Psoas muscle (tissue), 8 donors: ENCODE measurements at places on chromosomes 11 and 22.
A peak's percentile ranks its signal among the peaks of the same experiment; 100 is the strongest.

DNA sequence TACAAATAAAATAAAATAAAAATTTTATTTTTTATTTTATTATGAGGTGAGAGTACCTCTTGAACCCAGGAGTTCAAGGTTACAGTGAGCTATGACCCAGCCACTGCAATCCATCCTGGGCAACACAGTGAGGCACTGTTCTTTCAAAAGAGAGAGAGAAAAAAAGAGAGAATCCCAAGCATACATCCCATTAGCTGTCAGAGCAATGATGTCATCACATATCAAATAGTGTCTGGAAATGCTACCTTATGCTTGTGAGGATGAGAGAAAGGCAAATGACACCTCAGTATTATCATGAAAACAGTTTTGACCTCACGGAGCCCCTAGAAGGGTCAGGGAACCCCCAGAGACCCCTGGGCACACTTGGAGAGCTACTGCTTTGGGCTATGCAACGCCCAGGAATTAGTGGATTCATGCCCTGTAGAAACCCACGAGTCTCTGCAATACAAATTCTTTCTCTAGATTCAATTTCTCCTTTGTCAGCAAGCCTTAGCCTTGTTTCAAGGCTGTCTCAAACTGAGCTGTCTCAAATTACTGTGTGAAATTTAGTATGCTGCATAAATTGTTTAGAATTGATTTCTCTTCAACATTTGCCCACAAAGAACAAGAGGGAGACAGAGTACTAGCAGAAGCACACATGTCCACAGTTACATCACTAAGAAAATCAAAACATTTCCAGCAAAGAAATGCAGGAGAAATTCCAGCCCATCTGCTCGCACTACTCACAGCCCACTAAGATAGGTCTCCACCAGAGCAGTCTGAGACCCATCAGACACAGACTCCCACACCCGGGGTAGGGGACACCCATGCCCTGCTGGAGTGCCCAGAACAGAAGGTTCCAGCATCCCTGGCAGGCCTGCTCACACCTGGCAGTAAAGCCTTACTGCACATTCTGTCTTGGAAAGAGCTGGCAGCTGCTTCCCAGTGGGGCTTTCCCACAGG is 18.1 kb downstream of the DGCR2 start:
- DNase-seq: peak; percentile 75

DNA sequence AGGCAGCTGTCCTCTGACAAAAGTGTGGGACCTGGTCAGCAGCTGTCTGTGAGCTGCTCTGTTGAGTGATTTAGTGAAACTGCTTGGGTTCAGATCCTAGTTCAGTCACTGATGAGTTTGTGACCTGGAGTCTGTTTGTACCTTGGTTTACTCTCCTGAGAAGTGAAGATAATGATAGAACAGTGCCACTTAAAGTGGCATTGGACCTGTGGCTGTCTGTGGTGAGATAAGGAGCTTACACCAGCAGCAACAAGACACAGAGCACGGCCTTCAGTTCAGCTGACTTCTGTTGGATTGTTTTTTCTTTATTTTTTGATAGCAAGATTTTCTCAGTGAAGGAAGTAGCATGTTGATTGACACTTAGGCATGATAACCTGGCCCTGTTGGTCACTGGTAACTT is 46.2 kb upstream of the CTTN start:
- no peak for DNase-seq

DNA sequence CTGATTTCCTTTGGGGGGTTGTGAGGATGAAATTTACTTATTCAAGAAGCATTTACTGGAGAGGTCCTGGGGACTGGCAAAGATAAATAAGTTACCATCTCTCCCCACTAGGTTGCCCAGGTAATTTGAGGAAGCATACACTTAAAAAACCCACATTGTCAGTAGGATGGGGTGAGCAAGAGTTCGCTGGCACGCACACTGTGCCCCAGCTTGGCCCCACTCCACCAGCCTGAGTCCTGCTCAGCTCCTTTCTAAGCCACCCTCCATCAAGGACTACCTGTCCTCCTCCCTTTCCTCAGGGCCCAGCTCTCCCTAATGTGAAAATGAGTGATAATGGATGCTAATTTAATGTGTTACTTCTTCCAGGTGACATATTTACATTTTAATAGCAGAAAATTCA is 216.5 kb upstream of the PLET1 start:
- DNase-seq: no peak

DNA sequence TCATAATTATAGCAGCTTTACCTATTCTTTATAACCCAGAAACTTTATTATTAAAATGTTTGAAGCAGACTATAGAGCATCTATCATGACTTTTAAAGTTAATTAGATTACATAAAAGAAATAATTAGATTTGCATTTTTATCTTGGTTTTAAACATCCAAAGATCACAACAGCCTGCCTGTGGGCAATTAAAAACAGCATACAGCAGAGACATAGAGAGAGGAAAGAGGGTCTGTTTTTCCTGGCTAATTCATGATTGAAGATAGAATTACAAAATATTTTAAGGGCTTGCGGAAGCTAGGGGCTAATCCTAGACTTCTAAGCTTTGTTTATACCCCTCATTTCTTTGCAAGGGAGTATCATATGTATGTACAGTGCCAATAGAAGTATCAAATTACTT is 178.1 kb downstream of the SOX6 start:
- DNase-seq: no peak

GRCh38 chr11:91394073-91394726 is 830.4 kb upstream of the FAT3 start:
- no peak for DNase-seq

- DNase-seq: no peak
These were observed 48.0 kb downstream of the MCHR1 start for GRCh38 chr22:40727070-40727963.

- no peak for DNase-seq
These were observed 25.1 kb downstream of the B3GAT1 start for GRCh38 chr11:134386945-134387344.

GRCh38 chr11:112292785-112293407 is 32.2 kb upstream of the PLET1 start:
- no peak for DNase-seq

- DNase-seq: no peak
These were observed 66.1 kb upstream of the ARHGAP32 start for GRCh38 chr11:129258205-129258604.

DNA sequence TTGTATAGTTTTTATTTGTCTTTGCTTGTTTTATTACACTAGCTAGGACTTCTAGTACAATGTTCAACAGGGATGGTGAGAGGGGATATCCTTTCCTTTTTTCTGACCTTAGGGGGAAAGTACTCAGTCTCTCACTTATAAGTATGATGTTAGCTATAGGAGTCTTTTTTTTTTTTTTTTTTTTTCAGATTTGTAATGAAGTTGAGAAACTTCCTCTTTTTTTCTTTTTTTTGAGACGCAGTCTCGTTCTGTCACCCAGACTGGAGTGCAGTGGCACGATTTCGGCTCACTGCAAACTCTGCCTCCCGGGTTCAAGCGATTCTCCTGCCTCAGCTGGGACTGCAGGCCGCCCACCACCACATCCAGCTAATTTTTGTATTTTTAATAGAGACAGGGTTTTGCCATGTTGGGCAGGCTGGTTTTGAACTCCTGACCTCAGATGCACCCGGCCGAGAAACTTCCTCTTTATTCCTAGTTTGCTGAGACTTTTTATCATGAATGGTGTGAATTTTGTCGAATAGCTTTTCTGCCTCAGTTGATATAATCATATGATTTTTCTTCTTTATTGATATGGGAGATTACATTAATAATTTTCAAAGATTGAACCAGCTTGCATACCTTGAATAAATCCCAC is 10.9 kb downstream of the TRIM22 start:
- no peak for DNase-seq

GRCh38 chr11:7846003-7846402 is 49.3 kb upstream of the OR5P2 start:
- DNase-seq: no peak

DNA sequence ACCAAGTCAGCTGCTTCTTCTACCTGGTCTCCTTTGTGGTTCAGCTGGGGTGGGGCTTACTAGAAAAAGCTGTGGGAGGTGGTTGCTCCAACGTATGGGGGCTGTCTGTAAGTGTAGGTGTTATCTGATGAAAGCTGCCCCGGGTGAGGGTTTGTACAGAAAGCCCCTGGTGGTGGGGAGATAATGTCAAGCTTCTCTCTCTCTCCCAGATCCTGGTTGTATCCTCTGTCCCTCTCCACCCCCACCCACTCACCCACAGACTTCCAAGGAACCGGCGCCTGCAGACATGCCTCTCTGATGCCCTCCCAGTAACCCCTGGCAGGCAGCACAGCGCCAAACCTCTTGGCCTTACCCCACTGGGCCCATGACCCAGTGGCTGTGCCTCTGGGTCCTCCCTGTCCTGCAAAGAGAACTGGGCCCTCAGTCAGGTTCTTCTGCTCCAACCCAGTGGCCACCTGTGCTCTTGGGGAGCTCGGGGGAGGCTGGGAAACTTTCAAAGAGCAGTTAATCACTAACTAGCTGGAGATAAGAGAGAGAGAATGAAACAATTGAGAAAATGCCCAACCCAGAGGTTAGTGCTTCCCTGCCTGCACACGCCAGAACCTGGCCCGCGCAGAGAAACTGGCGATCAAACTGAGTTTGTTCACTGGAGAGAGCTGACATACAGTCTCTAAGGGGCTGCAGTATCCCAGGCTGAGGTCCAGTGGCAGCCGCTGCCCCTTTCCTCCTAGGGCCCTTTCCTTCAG is 20.4 kb upstream of the EHF start:
- DNase-seq: no peak

DNA sequence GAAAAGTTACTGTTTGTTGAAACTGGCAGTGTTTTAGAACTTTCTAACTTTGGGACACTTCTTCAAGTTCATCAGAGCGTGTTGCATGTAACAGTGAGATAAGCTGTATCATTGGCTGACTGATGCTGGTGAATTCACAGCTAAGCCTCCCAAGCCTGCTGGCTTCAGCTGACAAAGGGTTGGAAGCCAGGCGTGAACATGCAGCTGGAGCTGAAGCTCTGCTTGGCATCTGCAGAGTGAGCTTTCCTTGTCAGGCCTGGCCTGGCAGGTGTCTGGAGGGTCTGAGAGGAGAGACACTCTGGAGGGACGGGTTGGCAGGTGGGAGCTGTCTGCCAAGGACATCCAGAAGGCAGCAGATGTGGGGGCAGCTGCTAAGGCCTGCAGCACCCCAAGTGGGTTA is 1.5 kb downstream of the AMPD3 start:
- no peak for DNase-seq

DNA sequence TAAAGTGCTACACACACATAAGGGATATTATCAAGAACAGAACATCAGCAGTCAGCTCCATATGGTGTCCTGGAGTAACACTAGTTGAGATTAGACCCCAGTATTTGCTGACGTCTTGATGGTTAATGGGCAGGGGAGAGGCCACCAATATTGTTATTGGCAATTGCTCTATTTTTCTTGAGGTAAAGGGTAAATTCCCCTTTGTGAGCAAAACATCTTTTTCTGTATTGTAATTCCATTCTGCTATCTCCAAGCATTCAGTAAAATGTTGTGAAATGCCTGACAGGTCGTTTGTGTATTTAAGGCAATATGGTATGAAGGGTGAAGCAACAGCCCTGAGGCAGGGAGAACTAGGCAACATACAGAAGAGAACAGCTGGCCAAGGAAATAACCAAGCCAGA is 21.9 kb downstream of the PC start:
- no peak for DNase-seq

DNA sequence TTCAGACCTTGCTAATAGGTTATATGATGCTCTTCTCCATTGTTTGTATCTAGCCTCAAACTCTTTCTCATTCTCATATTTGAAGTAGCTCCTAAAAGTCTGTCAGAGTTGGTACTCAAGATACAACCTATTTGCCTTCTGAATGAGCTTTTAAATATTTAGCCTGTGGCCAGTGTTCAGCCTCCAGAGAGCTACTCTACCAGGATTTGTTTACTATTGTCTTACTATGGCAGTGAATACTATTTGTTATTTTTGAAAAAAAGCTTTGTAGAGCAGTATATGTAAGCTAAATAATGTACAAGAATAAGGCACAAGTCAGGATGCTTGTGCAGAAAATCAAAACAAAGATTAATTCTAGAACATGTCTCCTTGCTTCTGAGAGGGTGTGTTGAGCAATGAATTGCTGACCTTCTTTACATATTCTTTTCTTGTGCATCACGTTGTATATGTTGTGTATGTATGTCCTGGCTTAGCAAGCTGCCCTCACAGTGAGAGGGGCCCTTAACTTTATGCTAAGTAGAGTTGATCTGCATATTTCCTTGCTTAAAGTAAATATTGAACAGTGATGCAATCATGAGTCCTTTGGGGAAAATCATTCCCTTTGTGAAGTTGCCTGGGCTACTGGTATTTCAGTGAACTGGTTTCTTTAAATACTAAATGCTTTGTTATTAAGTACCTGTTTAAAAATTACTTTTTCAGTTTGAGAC is 438.0 kb downstream of the LUZP2 start:
- DNase-seq: no peak

DNA sequence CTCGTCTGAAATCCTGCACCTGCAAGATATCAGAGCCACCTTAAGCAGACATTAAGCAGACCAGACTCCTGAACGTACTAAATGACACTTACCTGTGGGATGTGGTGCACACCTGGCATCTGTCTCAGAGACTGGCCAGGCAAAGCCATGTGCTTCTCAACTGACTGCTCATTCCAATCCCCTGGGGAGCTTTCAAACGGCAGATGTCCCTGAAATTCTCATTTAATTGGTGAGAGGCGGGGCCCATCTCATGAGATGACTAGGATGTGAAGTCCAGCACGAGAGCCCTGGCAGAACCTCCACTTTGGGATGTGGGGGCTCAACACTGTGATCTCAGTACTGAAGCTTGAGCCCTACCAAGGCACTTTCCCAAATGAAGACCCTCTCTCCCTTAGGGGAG is 84.9 kb upstream of the HMGXB4 start:
- DNase-seq: no peak

- peak; percentile 45 for DNase-seq
These were observed 526 bp downstream of the TPST2 start for GRCh38 chr22:26589367-26589844.

DNA sequence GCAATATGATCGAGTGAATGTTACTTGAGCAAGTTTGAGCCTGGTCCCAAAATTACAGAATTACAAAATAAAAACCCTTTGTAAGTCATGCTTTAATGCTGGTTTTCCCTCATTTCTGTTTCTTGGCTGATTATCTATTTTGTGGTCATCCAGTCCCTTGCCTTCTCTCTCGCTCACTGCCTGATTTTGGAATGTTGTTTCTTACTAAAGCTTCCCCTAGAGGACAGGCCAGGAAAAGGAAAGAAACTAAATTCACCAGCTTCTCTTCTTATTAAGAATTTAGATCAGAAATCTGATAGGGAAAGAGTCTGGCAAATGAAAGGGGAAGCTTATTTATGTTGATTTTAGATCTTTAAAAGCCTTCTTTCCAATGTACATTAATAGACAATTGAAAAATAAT is 16.6 kb upstream of the BDNF start:
- no peak for DNase-seq

- DNase-seq: peak; percentile 50
These were observed 1.6 kb upstream of the E2F8 start for GRCh38 chr11:19242179-19242932.

DNA sequence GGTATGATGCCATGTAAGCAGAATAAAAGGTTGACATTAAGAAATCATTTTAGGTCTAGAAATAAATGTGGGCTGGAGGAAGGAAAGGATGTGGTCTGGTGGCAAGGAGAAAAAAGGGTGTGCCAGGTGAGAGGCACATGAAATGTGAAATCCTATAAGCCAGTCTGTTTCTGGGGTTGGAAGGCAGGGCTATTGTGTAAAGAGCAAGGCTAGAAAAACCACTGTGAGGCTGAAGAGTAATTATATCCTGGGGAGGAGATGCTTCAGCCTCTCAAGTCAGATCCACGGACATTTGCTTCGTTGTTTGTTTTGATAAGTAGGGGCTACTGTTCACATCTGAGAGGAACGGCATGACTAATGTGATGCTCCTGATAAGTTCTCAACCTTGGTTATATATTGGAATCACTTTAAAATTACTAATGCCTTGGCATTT is 77.5 kb upstream of the CTSC start:
- DNase-seq: no peak
